NCI-H2081 (cell line): ENCODE measurements at places on chromosomes 16 and 17.

DNA sequence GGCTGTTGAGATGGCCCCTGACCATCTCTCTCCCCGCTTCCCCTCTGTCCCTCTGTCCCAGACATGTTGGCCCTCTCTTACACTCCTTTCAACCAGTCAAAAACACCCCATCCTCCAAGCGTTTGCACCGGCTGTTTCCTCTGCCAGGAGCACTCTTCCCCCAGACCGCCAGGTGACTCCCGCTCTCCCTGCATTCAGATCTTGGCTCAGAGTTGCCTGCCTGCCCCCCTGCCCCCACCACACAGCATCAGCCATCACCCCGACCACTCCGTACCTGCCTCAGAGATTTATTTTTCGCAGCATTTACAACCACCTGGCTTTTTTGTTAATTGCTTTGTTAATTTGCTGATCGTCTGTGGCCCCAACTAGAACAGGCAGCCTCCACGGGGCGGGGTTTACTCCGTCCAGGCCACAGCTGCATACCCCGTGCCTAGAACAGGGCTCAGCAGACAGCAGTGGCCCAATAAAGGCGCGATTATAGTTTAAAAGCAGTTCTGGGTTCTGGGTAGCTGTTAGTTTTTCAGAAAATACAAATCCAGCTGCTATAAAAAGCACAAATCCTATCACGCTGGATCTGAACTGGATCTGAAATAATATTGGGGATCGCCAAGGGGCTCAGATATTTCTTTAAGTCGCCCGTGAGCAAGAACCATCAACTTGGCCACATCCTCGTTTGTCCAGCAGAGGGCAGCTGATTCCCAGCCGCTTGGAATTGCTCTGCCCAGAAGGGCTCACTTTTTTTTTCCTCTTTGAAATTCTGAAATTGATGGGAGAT lies 173.6 kb downstream of the IRF8 start:
- peak; percentile 5 for DNase-seq

DNA sequence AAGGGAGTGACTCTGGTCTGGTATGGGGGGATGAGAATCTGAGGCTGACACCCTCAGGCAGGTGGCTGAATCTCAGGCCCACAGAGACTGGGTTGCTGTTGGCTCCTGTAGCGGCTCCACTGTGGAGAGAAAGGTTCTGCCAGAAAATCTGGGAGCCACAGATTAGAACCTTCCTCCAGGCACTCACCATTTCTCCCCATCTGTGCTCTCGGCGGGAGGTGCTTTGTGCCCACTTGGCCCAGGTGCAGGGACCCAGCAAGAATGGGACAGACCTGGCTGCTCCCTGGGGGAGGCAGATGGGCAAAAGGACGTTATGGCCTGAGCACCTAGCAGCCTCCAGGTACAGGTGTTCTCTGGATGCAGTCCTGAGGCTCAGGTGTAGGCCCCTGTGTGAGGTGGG lies 20.1 kb downstream of the RAB11FIP3 start:
- DNase-seq = no peak

- peak; percentile 20 for DNase-seq
Measured at GRCh38 chr16:57092786-57093411, 516 bp downstream of the CPNE2 start.

GRCh38 chr17:27259356-27259755 lies 34.6 kb upstream of the WSB1 start:
- no peak for DNase-seq

DNA sequence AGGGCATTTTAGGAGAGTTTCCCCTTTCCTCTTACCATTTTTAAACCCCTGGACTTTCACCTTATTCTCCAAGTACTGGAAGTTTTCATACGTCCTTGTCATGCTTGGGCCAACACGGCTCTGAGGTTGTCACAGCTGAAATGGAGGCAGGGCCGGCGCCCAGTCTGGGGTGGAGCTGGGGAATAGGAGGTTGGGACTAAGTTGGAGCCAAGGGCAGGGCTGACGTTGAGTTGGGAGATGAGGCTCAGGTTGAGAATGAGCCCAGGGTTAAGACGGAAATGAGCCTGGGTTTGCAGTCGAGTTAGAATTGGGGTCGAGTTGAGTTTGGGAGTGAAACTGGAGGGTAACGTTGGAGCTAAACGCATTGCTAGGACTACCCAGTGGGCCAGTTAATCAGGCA lies 1.3 kb downstream of the CLEC10A start:
- no peak for DNase-seq

- no peak for DNase-seq
Measured at GRCh38 chr16:25189305-25189704, 27.4 kb upstream of the AQP8 start.

DNA sequence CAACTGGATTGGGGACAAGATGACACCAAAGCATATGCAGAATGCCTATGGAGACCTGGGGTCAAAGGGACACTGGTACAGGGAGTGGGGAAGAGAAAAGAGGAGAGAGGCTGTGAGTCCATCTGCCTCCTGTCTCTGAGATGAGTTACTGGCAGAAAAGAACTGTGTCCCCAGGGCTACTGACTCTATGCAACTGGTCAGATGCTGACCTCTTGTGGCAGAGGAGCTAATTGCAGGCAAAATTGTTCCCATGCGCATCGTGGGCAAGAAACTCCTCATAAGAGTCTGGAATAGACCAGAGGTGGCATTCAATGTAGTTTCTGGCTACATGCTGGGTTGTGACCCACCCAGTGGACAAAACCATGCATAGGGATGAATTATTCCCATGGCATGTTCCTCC lies 26.1 kb upstream of the MLKL start:
- DNase-seq = no peak

GRCh38 chr16:74903120-74903519 lies 81.8 kb downstream of the WDR59 start:
- no peak for DNase-seq

DNA sequence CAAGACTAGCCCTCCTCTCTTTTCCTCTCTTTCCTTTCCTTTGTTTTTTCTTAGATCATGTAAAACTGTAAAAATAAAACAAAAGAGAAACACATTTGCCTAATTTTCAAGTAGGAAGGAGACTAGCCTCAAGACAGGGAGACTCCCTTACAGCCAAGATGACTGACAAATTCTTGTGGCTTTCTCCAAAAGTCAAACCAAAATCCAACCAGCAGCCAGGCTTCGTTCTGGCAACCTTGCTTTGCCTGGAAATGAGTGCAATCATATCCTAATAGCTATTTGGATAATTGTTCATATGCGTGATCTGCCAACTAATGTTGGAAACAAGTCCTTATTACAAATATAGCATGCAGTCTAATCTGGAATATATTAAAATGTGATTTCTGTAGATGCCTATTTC lies 868.9 kb upstream of the SOX9 start:
- no peak for DNase-seq

DNA sequence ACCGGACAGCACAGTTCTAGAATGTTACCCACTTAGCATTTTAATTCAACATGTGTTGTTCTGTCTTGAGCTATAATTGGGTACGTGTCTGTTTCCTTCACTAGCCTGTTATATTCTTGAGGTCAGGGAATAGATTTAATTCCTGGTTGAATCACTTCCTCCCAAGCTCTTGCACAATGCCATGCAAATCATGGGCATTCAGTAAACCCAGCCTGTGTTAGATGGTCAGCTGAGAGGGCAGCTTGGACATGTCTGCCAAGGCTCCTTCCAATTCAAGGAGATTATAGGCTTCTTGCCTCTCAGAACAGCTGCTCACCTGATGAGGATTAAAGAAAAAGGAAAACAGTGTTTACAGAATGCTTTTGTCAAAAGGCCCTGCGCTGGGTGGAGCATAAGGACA lies 12.6 kb downstream of the C1QTNF1 start:
- no peak for DNase-seq

DNA sequence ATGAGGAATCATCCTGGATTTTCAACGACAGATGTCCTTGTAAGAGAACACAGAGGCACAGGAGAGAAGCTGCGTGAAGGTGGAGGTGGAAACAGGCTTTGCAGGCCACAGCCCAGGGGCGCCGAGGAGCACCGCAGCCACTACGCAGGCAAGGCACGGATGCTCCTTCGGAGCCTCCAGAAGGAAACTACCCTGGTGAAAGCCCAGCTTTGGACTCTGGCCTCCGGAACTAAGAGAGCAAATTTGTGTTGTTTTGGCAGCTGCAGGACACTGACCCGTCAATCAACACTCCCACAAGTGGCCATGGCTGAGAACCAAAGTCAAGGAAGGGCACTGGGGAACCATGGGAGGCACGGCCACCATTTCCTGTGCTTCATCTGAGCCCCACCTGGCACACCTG lies 3.4 kb downstream of the ARL16 start:
- DNase-seq = no peak

- no peak for DNase-seq
Measured at GRCh38 chr16:9868606-9869149, 313.6 kb downstream of the GRIN2A start.

GRCh38 chr16:57480754-57481230 lies 5.5 kb downstream of the DOK4 start:
- DNase-seq = no peak

GRCh38 chr16:19911204-19911603 lies 26.6 kb upstream of the GPRC5B start:
- DNase-seq = no peak

DNA sequence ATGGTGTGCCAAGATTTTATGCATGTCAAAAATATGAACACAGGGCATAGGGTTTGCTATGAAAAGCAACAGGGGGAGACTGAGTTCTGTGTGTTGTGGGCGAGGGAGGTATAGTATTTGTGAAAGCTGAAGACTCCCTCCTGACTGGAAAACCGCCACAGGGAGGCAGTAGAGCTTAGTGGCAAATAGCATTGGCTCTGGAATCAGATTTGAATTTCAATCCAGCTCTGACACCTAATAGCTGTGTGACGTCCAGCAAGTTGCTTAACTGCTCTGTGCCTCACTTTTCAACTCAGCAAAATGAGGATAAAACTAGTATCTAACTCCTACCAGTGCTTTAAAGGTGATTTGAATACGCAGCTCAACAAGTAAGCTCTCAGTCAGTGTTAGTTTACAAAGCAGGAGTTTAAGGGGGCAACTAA lies 22.0 kb downstream of the KPNA2 start:
- DNase-seq = peak; percentile 37

DNA sequence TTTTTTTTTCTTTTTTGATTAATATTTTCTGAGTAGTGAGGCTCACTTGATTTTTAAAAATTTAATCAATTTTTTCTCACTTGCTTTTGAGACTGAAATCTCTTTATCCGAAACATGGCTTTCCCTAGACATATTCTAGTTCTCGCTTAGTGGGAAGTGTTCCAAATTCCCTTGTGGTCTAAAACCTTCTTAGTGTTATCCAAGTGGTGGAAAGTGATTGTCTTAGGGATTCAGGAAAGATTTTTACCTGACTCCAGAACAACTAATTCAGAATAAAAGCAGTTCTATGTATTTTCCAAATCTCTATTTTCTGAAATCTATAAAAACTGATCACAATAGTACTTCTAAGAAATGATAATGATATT lies 178.8 kb downstream of the MAP2K6 start:
- DNase-seq = no peak

GRCh38 chr17:41403404-41404023 lies 6.1 kb upstream of the KRT31 start:
- DNase-seq = no peak

DNA sequence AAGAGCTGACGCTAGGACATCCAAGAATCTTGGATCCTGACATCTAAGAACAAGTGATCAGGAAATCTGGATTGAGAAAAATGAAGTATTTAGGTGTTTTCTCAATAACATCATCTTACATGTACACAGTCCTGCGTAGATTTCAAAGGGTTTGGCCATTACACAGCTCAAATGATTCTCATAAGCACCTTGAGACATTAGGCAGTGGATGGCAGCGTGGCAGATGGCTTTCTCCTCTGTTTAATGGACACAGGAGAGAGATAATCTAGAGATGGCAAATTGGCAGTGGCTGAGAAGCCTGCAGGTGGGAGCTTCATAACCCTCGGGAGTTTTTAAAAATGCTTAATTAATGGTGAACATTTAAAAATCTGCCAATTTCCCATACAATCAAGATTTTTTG lies 137.5 kb downstream of the ZFHX3 start:
- no peak for DNase-seq

DNA sequence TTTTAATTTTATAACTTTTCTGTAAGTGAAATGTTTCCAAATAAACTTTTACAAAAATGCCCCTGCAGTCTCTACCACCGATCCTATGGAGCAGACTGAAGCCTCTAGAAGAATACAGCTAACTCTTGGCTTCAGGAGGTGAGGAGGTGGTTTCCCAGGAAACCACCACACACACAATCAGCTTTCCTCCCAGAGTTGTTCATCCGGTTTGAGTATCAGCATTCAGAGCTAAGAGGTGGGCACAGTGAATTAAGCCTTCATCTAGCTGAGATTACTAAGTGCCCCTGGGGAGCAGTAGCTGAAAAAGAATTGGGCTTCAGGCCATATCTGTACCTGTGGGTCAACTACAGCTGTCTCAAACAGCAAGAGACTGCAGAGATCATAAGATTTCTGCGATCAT lies 139.7 kb downstream of the AATF start:
- no peak for DNase-seq

GRCh38 chr16:86709902-86710601 lies 131.7 kb downstream of the FOXL1 start:
- DNase-seq = no peak

DNA sequence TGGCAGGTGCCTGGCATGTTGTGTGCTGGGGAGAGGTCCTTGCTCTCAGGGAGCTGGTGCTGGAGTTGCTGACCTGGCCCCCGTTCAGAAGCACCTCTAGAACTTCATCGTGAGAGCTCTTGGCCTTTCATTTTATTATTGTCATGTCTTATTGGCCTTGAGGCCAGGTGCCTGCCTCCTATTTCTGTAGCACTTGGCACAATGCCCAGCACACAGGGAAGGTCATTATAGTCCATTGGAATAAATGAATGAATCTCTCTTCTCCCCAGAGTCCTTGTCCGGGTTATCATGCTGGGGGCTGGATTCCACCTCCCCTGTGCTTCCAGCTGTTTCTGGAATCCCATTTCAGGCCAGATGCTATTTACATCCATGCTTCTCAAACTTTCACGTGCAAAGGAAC lies 169.2 kb downstream of the HAPSTR1 start:
- DNase-seq = no peak

GRCh38 chr17:56756536-56756935 lies 77.2 kb downstream of the C17orf67 start:
- no peak for DNase-seq

DNA sequence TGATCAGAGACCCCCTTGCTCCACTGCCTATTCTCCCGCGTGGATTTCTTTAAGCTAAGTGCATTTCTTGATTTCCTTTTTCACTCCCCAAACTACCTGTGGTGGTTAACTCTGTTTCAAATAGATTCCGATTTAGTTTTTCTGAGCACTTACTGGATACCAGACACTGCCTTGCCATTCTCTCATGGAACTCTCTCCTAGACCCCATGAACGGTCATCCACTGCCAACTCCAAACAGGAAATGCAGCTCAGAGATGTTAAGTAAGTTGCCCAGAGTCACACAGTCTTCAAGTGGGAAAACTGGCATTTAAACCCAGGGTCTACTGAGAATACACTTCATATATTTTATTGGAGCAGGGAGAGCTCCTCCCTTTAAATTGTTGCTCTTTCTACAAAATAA lies 199.4 kb downstream of the MAF start:
- no peak for DNase-seq

DNA sequence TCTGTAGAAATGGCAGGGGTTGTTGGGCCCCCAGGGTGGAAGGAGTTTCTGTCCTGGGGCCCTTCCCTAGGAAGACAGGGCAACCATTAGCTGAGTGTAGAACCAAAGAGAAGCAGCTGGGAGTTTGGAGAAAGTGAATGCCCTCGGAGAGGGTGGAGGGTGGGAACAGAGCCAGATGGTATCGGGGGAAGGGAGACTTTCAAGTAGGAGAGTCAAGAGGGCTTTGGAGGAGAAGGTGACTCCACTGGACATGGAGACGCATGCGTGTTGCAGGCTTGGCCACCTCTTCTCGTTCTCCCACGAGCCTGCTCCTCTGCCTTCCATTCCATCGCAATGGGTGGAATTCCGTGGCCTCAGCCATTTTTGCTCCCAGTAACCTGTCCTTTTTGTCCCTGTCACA lies 19.4 kb downstream of the SLC47A1 start:
- DNase-seq = no peak
